SW 1271 (cell line): ENCODE measurements at places on chromosomes 6 and 20.

GRCh38 chr20:57693670-57694329 lies 16.0 kb downstream of the PMEPA1 start:
- no peak for DNase-seq

GRCh38 chr6:42251911-42252637 lies 34.4 kb upstream of the MRPS10 start:
- no peak for DNase-seq

DNA sequence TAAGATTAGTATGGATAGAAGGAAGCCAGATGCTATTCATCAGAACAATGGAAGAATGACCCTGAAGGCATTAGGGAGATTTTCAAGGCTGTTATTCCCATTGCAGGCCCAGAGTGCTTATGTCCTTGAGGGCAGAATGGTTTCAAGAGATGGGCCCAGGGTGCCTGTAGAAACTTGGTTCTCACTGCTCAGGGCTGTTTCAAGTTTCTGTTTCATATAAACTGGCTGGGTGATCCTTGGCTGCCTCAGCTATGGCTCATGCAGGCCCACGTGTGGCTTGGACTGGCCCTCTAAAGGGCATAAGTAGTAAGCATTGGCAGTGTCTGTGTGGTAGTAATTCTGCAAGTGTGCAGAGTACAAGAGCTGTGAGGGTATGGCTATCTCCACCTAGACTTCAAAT lies 540.9 kb upstream of the MAN1A1 start:
- no peak for DNase-seq

- no peak for DNase-seq
Observed at GRCh38 chr6:29071831-29072723, 15.0 kb downstream of the OR2B3 start.

GRCh38 chr6:73180076-73180738 lies 45.1 kb downstream of the KHDC1L start:
- DNase-seq = no peak

DNA sequence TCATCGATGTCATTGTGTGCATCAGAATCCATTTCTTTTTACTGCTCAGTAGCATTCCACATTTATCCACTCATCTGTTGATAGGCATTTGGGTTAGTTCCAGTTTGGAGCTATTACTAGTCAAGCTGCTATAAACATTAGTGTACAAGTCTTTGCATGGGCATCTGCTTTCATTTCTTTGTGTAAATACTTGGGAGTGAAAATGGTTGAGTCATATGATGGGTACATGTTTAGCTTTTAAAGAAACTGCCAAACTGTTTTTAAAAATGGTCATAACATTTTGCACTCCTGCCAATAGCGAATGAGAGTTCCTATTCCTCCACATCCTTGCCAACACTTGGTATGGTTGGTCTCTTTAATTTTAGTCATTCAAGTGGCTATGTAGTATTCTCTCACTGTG lies 21.2 kb upstream of the SLC22A2 start:
- no peak for DNase-seq

DNA sequence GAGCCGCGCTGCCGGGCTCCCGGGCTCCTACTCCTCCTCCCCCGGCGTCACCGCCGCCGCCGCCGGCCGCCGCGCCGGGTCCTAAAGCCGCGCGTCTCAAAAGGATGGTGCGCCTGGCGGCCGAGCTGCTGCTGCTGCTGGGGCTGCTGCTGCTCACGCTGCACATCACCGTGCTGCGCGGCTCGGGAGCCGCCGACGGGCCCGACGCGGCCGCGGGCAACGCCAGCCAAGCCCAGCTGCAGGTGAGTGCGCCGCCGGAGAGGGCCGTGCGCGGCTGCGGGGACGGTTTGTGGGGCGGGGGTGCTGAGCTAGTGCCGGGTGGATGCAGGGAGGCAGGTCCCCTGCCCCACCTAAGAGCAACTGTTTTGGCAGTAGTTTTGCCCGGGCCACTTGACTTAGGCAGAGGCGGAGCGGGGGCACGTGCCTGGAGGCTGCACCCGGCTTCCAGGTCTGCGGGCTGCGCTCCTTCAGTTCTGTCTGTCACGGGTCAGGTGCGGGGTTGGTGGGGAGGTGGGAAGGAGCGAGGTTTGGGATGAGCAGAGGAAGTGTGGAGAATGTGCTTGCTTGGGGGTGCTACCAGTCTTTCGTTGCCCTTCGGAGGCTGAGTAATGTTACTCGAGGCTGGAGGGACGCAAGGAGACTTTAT lies 722 bp downstream of the ISM1 start:
- peak; percentile 29 for DNase-seq

GRCh38 chr6:159315562-159315961 lies 146.4 kb downstream of the FNDC1 start:
- no peak for DNase-seq

GRCh38 chr6:286681-287488 lies 5.4 kb upstream of the DUSP22 start:
- no peak for DNase-seq

DNA sequence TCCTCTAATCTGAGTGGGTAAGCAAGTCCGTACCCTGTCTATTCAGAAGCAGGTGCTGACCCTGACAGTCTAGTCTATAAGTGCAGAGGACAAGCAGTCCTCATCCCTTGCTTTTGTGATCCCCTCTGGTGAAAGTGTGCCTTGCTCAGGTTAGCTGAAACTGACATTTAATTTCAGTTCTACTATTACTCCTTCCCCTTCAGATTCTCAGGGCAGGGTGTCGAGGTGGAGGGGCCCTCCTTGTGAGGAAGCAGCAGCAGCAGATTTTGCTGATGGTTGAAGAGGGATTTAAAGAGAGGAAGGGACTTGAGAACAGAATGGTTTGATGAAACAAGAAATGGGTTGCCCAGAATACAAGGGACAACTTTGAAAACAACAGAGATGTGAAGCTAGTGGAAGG lies 309.3 kb downstream of the CLIC5 start:
- DNase-seq = no peak

GRCh38 chr6:136326038-136326553 lies 36.5 kb upstream of the BCLAF1 start:
- no peak for DNase-seq

DNA sequence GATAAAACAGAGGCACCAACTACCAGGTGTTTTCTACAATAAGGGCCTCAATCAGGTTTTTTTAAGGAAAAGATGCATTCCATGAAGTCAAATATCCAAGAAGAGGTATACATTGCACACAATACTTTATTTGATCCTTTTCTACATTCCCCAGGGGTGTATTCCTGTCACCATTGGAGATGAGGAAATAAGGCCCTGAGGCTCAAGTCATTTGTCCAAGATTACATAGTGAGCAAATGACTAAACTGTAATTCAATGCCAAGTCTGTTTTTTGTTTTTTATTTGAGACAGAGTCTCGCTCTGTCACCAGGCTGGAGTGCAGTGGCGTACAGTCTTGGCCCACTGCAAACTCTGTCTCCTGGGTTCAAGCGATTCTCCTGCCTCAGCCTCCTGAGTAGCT lies 69.2 kb upstream of the CDYL start:
- DNase-seq = peak; percentile 17

GRCh38 chr6:121940728-121941127 lies 458.7 kb upstream of the HSF2 start:
- no peak for DNase-seq

DNA sequence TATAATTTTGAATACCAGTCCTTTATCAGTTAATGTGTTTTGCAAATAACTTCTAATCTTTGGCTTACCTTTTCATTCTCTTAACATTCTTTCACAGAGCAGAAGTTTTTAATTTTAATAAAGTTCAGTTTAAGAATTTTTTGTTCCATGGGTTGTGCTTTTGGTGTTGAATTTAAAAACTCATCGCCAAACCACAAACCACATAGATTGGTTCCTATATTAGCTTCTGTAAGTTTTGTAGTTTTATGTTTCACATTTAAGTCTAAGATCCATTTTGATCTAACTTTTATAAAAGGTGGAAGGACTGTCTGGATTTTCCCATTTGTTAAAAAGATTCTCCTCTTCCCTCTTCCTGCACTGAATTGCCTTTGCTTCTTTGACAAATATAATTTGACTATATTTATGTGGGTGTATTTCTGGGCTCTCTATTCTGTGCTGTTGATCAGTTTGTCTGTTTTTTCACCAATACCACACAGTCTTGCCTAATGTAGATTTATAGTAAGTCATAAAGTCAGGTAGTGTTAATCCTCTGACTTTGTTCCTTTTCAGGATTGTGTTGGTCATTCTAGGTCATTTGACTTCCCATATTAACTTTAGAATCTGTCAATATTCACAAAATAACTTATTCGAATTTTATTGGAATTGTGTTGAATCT lies 17.5 kb upstream of the SDCBP2 start:
- no peak for DNase-seq

DNA sequence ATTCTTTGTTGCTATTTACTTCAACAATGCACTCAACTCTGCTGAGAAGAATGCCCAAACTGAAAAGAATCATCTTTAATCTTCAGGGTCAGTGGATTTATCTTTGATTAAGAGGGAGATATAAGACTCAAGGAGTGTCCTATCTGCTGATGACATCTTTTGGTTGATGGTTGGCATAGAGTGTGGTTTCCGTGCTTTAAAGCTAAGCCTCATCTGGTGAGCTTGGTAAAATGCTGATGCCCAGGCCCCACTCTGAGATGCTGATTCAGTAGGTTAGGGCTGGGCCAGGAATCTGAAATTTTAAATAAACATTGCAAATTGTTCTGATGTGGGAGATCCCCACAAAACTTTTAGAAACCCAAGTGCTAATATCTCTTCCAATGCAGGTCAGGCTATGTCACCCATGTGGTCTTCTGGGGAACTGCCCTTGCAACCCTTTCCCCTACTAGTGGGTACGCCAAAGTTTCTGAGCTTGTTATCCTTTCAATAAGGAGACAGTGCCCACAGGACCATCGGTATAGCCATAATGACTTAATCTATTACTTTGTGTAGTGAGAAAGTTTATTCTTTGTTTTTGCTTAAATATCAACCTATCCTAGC lies 68.5 kb upstream of the ARMH2 start:
- no peak for DNase-seq

- no peak for DNase-seq
Observed at GRCh38 chr20:10565191-10565921, 108.4 kb downstream of the JAG1 start.

DNA sequence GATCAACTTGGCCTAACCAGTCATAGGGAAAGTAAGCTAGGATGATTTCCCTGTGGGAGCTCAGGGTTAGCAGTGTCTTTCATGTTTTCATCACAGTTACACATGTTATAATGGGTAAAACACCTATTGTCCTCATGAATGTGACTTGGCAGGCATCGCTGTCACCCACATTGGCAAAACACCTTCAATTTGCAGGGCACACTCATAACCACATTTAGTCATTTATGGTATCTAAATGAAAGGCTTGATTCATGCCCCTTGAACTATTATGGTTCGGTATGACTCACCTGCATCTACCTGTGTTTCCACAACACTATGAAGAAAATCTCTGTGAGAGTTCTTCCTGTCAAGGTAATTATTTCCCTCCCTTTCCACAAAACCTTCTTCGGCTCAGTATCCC lies 49.2 kb downstream of the FRK start:
- no peak for DNase-seq

DNA sequence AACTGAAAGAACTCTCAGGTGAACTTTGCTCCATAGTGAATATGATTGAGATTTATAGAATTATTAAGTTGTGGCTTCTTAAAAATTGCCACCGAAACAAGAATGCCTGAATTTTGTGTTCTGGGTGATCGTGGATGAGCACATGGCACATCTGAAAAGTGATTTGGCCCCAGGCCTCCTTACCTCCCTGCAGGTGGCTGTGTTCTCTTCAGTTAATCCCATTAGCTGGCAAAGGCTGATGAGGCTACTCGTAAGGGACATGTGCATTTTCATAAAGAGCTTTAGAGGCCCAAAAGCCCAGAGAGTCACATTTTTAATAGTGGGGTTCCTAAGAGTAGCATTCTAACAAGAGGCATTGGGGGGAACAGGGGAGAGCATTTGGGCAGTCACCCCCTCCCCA lies 22.6 kb downstream of the GNAS start:
- DNase-seq = no peak

DNA sequence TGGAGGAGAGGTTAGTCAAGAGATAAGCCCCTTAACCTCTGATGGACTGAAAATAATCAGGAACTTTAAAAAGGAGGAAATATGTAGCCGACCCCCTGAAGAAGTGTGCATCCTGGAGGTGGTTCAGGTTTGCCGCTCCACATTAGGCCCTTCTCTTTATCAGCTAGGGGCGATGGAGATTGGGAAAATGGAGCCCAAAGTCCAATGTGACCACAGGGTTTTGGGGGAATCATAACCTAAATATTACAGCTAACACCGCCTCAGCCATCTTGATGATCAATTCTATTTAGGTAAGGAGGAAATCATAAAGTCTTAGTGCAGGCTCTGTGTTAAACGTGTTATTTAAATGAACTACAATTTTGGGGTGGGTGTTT lies 1.2 kb downstream of the OGFRL1 start:
- no peak for DNase-seq

DNA sequence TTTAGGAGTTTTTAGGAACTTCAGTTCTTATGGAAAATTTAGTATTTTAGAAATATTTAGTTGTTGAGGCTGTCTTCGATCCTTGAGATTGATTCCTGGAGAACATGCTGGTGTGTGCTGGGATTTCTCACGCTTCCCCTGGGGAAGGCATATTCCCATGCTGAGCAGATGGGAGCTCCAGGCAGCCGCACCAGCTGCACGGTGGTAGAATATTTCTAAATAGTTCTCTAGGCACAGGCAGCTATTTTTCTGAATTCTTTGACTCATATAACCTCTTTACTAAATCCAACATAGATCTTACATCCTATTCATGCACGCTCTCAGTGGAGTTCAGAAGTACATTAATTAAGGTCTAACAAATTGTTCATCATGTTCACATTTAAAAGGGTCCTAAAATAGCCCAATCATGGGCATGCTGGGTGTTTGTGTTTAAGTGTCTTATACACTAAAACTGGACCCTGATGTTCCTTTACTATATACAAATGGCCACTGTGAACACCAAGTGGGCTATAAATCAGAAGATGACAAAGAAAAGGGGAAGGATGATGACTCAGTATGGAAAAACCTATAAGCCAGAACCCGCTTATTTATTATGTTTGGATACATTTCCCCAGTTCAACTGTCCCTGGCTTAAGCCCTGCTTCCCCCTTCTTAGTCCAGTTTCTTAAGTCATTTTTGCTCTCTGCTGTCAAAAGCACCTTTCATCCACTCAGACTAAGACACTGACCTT lies 138.5 kb downstream of the UST start:
- DNase-seq = no peak

GRCh38 chr6:170459451-170459850 lies 93.7 kb downstream of the PSMB1 start:
- no peak for DNase-seq

GRCh38 chr6:30184417-30185031 lies 21.2 kb downstream of the TRIM15 start:
- no peak for DNase-seq
